ENCODE measurements at places on chromosomes 4 and X.

DNA sequence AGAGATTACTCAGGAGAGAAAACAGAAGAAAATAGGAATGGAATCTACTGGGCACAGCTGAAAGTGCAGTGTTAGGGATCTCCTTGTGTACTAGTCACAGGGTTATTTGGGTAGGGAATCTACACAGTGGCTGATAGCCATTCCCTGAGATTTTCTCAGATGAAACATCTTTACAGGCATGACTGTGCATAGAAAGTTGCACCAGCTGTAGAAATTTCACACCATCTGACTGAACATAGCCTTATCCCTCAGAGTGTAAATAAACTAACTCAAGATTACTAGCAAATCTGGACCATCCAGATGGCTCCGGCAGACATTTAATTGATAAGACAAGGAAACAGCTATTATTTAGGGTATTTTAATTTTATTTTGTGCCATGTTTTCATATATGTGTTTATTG, 2053.5 kb upstream of the TENM3 start:
- DNase-seq: no peak

- DNase-seq: no peak
Observed at GRCh38 chr4:30726090-30726675, 6.0 kb downstream of the PCDH7 start.

DNA sequence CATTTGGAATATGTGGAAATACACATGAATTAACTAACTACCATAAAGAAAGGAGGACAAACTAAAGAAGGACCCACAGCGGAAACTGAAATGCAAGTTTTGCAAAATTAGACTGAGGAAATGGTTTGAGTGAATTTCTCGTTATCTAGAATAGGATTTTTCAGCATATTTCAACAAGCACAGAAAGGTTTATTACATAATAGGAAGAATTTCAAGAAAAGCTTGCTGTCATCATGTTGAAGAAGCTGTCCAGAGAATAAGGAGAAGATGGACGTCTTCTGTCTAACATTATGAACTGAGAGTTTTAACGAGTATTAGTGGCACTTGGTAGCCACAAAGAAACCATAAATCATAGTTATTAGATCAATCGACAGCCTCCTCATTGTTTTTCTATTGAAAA, 45.0 kb downstream of the TEC start:
- DNase-seq: no peak

- no peak for DNase-seq
Observed at GRCh38 chrX:49877397-49878101, 1.7 kb upstream of the USP27X start.

GRCh38 chr4:106287353-106287969, 28.5 kb downstream of the TBCK start:
- no peak for DNase-seq

DNA sequence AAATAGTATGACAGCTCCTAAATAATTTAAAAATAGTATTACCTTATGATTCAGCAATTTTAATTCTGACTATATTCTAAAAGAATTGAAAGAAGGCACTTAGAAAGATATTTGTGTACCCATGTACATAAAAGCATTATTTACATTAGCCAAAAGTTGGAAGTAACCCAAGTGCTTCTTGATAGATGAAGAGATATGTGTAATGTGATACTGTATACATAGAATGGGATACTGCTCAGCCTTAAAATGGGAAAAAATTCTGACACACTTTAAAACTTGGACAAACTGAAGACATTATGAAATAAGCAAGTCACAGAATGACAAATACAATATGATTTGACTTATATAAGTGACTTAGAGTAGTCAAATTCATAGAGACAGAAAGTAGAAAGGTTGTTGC, 112.2 kb downstream of the IDS start:
- no peak for DNase-seq

- no peak for DNase-seq
Observed at GRCh38 chrX:48076343-48076742, 4.9 kb upstream of the ZNF630 start.

DNA sequence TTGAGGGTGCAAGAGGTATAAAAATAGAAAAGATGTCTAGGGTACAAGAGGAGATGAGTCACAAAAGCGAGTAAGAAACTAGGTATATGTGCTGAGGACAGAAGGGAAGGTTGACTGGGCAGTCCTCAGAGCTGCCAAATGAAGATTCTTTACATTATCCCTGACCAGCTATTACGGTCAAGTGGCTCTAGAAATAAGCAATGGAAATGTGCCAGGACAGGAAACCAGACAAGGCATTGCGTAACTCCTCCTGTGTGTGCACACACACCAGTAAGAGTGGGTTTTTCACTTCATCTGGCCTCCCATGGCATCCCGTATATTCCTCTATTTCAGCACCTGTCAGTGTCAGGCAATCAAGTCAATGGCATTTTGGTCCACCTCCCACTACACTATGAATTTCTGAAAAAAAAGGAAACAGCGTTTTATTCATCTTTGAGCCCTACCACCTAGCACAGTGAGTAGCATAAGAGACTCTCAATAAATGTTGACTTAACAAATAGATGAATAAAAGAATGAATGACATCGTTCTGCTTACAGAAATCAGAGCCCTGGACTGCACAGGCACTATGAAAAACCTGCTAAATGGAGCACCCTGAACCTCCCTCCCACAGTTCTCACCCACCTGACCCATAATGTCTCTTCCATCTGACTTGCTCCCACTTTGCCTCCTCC, 62.6 kb upstream of the KLF3 start:
- no peak for DNase-seq

DNA sequence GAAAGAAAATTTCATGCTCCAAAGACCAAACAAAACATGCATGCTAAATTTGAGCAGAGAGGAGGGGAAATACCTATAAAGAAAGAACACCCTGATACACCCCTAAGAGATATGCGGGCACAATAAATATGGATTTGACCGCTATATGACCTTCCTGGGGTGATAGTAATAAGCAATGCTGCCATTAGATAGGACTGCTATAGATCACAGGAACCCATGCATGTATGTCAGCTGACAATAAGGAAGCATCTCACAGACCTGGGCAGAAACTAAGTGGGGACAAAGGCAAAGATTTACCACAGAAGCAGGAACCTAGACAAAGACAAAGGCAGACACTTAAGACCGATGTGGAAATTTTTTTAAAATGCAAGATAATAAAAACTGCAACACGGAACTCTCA, 21.3 kb downstream of the ZNF721 start:
- no peak for DNase-seq

DNA sequence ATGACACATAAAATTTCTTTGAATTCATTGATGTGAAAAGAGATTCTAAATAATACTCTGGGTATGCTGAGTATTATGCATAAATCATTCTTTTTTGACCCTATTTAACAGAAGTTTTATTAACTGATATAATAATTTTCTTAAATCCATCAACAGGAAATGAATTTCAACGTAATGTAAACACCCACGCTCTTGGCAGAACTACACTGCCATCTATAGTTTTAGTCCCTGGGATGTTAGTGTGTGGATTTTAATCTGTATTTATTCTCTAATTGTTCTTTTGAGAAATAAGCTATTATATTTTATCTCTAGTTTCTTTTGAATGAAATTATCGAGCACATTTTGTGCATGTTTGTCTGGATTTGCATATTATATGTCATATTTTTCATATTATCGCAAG, 666.8 kb upstream of the NDST4 start:
- DNase-seq: no peak

DNA sequence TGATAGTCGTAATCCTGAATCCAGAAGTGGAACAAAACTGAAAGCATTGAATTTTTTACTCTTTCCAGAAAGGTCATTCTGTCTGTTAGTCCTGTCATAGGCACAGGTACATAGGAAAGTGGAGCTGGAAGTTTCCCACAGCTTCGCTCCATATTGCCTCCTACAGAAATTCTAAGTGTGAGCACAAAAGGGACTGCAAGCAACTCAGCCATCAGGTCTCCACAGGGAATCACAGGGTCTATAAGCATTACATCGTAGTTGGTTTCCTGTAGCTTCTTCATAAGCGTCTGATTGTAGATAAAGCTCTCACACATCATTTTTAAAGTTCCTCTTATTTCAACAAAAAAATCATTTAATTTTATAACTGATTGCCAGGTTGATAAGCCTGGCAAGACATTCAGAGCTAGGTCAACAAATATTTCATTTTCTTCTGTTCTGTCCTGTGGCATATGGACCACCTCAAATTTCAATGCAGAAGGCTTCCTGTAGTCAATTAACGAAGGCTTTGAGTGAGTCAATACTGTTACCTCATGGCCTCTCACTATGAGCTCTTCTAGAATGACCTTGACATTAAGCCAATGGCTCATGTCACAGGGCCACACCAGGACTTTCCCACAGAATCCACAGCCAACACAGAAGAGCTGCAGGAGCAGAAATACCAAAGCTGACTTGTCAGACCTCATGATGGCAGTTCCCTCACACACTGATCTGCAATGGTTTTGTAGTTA, at the start of gene UGT2A3:
UGT2A3 (minus strand) TSS at position 727 of the 728 bp plus-strand sequence; CDS start at position 683, 44 bp downstream.
- DNase-seq: no peak

DNA sequence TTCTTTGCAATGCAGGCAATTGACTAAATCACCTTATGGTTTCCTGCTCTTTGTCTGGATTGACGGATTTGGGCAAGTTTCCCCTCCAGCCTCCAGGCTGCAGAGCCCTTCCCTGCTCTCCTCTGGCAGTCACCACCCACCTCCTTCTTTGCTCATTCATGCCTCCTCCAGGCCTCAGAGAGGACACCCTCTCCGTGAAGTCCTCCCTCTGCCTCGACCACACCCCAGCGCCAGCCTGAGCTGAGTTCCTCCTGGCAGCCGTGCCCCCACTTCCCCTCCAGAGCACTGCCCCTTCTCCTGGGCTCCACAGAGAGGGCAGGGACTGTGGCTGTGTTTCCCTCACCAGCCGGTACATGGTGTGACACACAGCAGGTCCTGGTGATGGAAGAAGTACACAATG, 53.7 kb downstream of the DCTD start:
- DNase-seq: no peak

DNA sequence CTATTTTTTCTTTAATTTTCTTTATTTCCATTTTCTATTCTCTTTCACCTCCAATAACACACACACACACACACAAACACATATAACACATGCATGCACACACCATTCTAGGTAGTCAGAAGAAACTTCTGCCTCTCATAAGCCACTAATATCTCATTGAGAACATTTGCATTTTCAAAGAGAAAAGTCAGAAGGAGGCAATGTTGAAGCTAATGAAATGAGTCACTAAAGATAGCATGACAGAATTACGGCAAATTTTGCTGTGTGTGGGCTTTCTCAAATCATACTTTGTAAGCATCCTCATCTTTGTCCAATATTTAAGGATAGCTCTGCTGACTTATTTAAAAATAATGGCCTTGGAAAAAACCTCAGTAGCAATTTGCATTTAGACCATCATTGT, 291.3 kb downstream of the GUCY2F start:
- no peak for DNase-seq

- no peak for DNase-seq
Observed at GRCh38 chr4:100836929-100837328, 319.1 kb upstream of the EMCN start.

GRCh38 chr4:105426187-105426897, 47.5 kb downstream of the PPA2 start:
- DNase-seq: no peak

DNA sequence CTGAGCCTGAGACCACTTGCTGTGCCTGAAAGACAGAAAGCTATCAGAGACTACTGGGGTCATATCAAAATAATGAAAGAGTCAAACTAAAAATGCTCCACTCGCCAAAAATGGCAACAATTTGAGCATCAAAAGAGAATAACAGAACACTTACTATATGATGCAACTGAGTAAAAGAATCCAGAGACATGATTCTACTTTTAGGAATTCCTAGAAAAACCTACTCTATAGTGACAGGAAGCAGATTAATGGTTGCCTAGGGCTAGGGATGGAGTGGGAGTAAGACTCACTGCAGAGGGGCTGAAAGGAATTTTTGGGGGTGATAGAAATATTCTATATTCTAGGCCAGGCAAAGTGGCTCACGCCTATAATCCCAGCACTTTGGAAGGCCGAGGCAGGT, 29.4 kb upstream of the SLAIN2 start:
- DNase-seq: no peak

DNA sequence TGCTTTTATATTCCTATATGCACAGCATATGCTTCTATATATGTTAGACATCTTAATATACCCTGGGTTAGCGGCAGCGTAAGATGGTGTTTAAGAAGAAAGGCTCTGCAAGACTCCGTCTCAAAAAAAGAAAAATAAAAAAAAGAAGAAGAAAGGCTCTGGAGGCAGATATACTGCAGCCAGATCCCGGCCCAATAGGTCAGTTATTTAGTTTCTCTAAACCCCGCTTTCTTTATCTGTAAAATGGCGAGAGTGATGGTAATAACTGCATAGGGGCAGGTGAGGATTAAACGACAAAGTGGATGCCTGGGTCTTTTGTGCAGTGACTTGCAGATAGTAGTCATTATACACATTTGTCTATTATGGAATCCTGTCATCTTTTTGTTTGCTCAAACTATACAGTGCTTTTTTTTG, 115.2 kb downstream of the NAA11 start:
- DNase-seq: no peak

DNA sequence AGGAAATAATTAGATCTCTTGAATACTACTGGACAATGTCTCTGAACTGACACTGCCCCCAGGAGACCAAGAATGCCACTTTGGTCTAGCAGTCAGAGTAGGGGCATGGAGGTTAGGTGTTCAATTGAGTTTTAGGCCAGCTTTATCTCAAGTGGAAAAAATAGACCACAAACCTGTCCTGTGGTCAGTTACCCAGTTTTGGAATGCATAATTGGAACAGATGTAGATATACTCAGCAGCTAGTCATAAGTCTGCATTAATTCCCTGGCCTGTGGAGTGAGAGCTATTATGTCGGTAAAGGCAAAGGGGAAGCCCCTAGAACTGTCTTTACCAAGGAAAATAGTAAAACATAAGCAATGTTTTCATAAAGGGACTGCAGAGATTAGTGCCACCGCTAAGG, 587.7 kb downstream of the GLUD2 start:
- DNase-seq: no peak

GRCh38 chrX:150421816-150422215, 58.7 kb downstream of the MAMLD1 start:
- no peak for DNase-seq

DNA sequence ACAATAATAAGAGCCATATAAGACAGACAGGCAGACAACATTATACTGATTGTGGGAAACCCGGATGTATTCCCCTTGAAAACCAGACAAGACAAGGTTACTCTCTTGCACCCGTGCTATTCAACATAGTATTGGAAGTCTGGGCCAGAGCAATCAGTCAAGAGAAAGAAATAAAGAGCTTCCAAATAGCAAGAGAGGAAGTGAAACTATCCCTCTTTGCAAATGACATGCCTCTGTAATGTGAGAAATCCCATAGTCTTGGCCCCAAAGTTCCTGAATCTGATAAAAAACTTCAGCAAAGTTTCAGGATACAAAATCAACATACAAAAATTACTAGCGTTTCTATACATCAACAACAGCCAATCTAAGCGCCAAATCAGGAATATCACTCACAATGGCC, 102.1 kb downstream of the DCAF12L2 start:
- no peak for DNase-seq
